ENCODE measurements at places on chromosomes 16 and 17.

- DNase-seq, result no peak
Observed at GRCh38 chr17:73516431-73516830, 127.8 kb downstream of the SDK2 start.

GRCh38 chr17:7173687-7174602, 5.2 kb downstream of the ASGR1 start:
- peak; percentile 20 for DNase-seq

GRCh38 chr17:81125573-81126081, 39.7 kb upstream of the PVALEF start:
- no peak for DNase-seq

GRCh38 chr17:19460700-19461099, 49.7 kb downstream of the RNF112 start:
- peak; percentile 86 for DNase-seq
